ENCODE measurements at places on chromosomes 5 and 9. TPM values are rescaled to one million over a fixed set of nuclear protein-coding genes. Genes with fewer than 3 reads are reported as not detected.

Gene CCDC171
- polyA plus RNA-seq = 2.1 TPM

Gene BTNL9
- polyA plus RNA-seq = 20.9 TPM

Gene IL33
- 26.2 TPM for polyA plus RNA-seq

Gene C5
- 6.8 TPM for polyA plus RNA-seq

Gene TNFSF8
- polyA plus RNA-seq = 0.53 TPM

Gene ZNF608
- 18.9 TPM for polyA plus RNA-seq

Gene NAIF1
- 7.4 TPM for polyA plus RNA-seq

Gene AGXT2
- polyA plus RNA-seq = not detected

Gene DCTN3
- 62.5 TPM for polyA plus RNA-seq

Gene SCGB3A2
- not detected for polyA plus RNA-seq

Gene RMI1
- 7.9 TPM for polyA plus RNA-seq

Gene FOXI1
- polyA plus RNA-seq = not detected

Gene TMOD1
- polyA plus RNA-seq = 151 TPM

Gene KIF12
- polyA plus RNA-seq = 0.13 TPM

Gene ADRB2
- polyA plus RNA-seq = 1.0 TPM

Gene TMEM232
- 1.00 TPM for polyA plus RNA-seq

Gene ADAMTS19
- 18.4 TPM for polyA plus RNA-seq

Gene OGN
- 374 TPM for polyA plus RNA-seq

Gene PCDHGB1
- polyA plus RNA-seq = 0.49 TPM

Gene EGFLAM
- polyA plus RNA-seq = 46.6 TPM

Gene FRRS1L
- 1.4 TPM for polyA plus RNA-seq

Gene PCA3
- 1.0 TPM for polyA plus RNA-seq

Gene MYO10
- polyA plus RNA-seq = 27.2 TPM

Gene OR1N1
- polyA plus RNA-seq = not detected

Gene SLC46A2
- 0.10 TPM for polyA plus RNA-seq

Gene BHMT2
- polyA plus RNA-seq = 3.0 TPM

Gene SHISAL2B
- 0.40 TPM for polyA plus RNA-seq

Gene GARIN3
- not detected for polyA plus RNA-seq

Gene TARS1
- 83.3 TPM for polyA plus RNA-seq

Gene PCDHGB2
- 1.7 TPM for polyA plus RNA-seq

Gene MYMK
- polyA plus RNA-seq = 58.2 TPM

Gene SHOC1
- polyA plus RNA-seq = 0.11 TPM

Gene PRUNE2
- 10.8 TPM for polyA plus RNA-seq

Gene TBCA
- polyA plus RNA-seq = 274 TPM

Gene FGF10
- polyA plus RNA-seq = 4.5 TPM

Gene CBY3
- polyA plus RNA-seq = 0.37 TPM

Gene TTC16
- 0.03 TPM for polyA plus RNA-seq
